ENCODE measurements at places on chromosomes 6 and 20. TPM values are rescaled to one million over a fixed set of nuclear protein-coding genes. Genes with fewer than 3 reads are reported as not detected.

The STAU1 gene
- total RNA-seq, result 97.7 TPM

The WDR46 gene
- total RNA-seq, result 41.5 TPM

The DUSP15 gene
- total RNA-seq, result 1.7 TPM

The GNAS-AS1 gene
- 0.30 TPM for total RNA-seq

The NAA20 gene
- 55.0 TPM for total RNA-seq

The IL17A gene
- total RNA-seq, result not detected

The ANKEF1 gene
- total RNA-seq, result 7.5 TPM

The LRP11 gene
- 30.2 TPM for total RNA-seq

The CDYL gene
- total RNA-seq, result 22.8 TPM

The PTGIS gene
- 8.2 TPM for total RNA-seq

The FGD2 gene
- 82.8 TPM for total RNA-seq

The MYL9 gene
- 278 TPM for total RNA-seq

The SLA2 gene
- total RNA-seq, result 3.0 TPM

The EGFL8 gene
- 7.9 TPM for total RNA-seq

The OXT gene
- not detected for total RNA-seq

The GRIK2 gene
- total RNA-seq, result not detected

The LY6G6D gene
- not detected for total RNA-seq

The BCAS4 gene
- 4.6 TPM for total RNA-seq

The EMILIN3 gene
- 0.06 TPM for total RNA-seq

The PDYN gene
- not detected for total RNA-seq

The FILIP1 gene
- total RNA-seq, result 31.4 TPM

The SEL1L2 gene
- total RNA-seq, result not detected

The NFATC2 gene
- total RNA-seq, result 8.4 TPM

The DZANK1 gene
- total RNA-seq, result 5.9 TPM

The CAP2 gene
- 6.5 TPM for total RNA-seq

The TMEM200A gene
- 5.5 TPM for total RNA-seq

The RAET1L gene
- not detected for total RNA-seq

The SLC17A3 gene
- 0.40 TPM for total RNA-seq

The DEFB126 gene
- not detected for total RNA-seq

The RIMS4 gene
- 2.0 TPM for total RNA-seq

The BPIFB4 gene
- not detected for total RNA-seq

The TAP1 gene
- 74.6 TPM for total RNA-seq

The MYCT1 gene
- total RNA-seq, result 13.8 TPM

The TAAR8 gene
- total RNA-seq, result not detected

The MUC22 gene
- 0.07 TPM for total RNA-seq

The KCNB1 gene
- 1.0 TPM for total RNA-seq

The HDGFL1 gene
- not detected for total RNA-seq

The CDH26 gene
- 14.4 TPM for total RNA-seq

The RGS19 gene
- total RNA-seq, result 63.2 TPM

The PPP1R14C gene
- total RNA-seq, result 16.8 TPM
